ENCODE measurements at places on chromosomes 5 and 9. TPM values are rescaled to one million over a fixed set of nuclear protein-coding genes. Genes with fewer than 3 reads are reported as not detected.

The SPATA31A3 gene
- not detected for total RNA-seq

The TAF11L10 gene
- not detected for total RNA-seq

The GRK6 gene
- total RNA-seq: 16.4 TPM

The SLC36A2 gene
- not detected for total RNA-seq

All from uterus (tissue), 4 donors.